ENCODE measurements at places on chromosomes 5 and 9.

GRCh38 chr5:119016125-119016774 is 27.9 kb upstream of the DTWD2 start:
- DNase-seq = no peak

GRCh38 chr5:151164687-151165392 is 7.3 kb upstream of the ANXA6 start:
- peak; percentile 83 for DNase-seq

DNA sequence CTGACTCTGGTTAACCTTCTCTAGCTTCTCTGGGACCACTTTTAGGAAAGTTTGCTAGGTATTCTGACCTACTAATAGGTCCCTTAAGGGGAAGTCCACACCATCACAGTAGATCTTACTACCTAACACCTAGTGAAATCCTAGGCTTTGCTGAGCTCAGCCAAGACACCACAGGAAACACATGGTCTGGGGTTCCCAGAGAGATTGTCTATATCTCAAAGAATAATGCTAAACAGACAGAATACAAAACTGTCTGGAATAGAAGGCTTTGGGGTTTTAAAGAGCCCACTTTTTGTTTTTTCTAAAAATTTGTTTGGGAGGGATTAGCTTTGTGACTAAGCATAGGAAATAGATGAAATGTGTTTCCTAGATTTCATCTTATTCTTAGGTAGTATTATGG is 395.1 kb downstream of the ARHGEF28 start:
- DNase-seq = no peak

DNA sequence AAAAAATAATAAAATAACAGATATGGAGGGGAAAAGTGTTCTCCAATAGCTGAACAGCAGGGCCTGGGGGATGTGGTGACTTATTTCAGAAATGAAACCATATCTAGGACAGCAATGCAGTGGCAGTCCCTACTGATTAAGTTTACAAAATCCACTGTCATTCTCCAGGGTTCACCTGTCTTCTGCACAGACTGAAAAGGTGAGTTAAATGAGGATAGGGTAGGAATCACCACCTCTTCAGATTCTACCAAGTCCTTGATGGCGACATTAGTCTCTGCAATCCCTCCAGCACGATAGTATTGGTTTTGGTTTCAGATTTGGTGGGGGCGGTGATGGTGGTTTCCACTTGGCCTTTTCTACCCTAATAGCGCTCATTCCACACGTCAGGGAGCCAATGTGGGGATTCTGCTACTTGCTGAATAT is 32.3 kb upstream of the NPM1 start:
- no peak for DNase-seq

- no peak for DNase-seq
These were observed 453.3 kb upstream of the KLF4 start for GRCh38 chr9:107942856-107943255.

DNA sequence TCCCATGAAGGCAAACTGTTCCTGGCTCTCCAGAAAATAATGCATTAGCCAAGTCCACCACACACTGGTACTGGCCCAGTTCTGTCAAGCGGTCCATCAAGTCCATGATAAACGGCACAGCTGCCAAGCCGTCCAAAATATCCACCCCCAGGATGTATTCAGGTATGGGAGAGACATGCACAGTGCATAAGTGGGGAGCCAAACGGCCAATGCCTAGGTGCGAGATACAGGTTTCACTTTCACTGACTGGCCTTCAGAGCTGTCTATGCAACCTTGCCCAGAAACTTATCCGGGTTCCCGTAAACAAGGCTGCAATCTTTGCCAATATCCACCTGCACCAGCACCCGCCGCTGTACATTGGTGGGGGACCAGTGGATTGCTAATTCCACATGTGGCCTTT is 795.8 kb downstream of the EFNA5 start:
- no peak for DNase-seq

DNA sequence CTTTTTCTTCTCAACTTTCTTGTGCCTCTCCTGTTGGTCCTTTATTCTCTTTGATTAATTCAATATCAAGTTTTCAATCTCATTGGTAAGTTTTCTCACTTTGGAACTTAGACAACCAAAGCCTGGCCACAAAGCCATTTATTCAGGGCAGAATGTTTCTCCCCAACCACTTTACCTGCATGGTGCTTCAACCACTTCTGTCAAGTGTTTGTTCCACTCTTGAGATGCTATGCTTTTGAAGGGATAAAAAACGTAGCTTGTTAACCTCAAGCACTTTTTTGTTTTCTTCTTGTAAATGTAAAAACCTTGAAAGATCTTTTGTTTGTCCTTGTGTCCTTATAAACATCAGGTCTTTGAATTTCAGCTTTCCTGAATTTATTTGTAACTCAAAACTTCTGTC is 966.7 kb downstream of the MAT2B start:
- no peak for DNase-seq

DNA sequence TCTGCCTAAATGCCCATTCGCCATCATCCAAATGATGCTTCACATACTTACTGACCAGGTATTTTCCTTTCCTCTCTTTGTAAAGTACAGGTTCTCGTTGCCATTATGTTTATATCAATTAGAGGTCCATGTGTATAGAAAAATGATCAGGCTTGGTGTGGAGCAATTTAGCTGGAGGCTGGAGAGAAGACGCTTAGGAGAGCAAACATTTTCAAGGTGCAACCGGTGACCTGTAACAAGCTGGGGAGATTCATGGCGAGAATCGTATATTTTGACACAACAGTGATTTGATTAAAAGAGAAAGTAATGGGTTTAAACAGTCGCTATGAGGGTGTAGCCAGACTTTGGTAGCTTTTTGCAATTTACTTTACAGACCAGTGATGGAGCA is 170.9 kb upstream of the TBCA start:
- peak; percentile 61 for DNase-seq

DNA sequence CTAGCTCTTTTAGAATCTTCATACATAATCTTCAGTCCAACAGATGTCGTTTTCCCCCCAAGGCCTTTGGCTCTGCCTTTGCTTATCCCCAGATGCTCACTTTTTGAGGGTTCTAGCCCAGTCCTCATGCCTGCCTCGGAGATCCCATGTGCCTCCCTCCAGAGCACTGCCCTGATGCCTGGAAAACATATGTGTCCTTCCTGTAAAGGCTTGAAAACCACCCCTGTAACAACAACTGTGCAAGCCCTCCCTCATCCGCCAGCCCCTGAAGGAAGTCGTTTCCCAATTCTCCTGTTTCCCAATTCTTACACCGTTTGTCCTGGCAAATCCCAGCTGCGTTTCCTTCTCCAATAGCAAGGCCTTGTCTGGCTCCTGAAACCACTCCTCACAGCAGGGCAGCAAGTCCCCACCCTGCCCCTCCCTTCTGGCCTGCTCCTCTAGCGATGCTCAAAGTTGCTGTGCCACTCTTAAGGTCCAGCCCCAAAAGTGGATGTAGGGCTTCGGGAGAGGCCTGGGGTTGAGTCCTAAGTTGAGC is 52.2 kb downstream of the SLC36A1 start:
- DNase-seq = no peak

DNA sequence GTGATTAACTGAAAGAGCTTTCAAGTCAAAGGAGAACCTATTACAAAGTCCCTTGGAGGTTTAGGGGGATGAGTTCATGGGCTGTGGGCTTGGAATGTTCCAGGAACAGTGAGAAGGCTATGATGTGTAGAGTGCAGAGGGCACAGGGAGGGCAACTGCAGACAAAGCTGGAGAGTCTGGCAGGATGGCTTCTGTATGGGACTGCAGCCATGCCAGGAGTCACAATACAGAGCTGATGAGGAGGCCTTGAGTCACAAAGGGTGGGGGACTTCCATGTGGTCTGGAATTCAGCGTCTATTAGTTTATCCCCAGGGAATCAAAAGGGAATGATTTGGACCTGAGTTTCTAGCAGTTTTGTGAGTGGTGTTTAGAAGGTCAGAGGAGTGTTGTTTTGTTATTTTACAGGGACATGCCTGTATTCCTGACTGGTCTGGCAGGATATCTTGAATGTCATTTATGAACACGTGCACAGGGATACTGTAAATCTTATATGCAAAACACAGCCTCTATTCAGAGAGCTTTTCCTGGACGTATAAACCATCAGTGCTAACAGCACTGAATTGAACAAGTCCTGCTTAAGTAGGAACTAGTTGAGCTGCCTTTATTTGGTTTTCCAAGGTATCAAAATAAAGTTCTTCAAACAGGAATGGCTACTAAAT is 14.3 kb upstream of the TEK start:
- DNase-seq = no peak

DNA sequence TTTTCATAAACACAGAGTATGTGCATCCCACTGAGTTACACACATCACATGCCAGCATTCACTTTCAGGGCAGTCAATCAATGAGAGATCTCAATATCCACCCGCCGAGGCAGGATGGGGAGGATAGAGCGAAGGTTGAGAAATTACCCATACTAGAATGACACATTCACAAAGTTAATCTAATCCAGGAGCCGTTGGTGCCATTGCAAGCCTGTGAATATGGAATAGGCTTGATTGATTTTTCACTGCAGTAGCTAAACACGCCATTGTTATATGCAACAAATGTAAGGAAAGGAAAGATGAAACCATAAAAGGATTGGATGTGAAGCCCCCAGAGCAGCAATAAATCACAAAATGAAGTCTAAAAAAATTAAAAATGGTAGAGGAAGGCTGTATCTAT is 167.9 kb upstream of the GPR151 start:
- DNase-seq = no peak

GRCh38 chr5:144139586-144139985 is 30.9 kb downstream of the YIPF5 start:
- DNase-seq = no peak

DNA sequence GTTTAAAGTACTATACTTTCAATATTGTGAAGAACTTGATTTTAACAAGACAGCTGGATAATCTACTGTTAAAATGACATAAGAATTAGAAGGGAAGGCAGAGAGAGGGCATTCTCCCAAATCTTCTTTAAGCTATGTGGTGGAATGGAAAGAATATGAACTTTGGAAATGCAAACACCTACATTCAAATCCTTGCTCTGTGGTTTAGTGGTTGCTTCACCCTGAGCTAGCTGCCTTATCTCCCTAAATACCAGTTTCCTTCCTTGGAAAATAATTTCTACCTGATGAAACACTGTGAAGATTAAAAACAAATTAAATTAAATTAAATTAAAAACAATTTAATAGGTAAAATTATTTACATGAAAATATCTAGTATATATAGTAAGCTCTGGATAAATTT is 98.5 kb downstream of the GPR21 start:
- DNase-seq = no peak

DNA sequence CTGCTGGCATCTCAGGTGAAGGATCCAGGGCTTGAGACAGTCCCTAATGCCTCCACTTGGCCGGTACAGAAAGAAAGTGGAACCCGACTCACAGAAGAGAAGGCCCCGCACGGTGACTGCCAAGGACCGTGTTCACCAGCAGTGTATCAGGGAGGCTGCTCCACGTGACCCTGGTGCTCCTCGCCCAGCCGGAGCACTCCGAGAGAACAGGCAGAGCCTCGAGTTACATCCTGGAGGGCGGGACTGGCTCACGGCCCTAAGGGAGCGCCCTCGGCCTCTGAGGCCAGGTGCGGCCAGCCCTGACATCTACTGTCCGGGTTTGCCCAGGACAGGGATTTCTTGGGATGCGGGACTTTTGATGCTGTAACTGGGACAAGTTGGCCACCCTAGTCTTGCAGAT is 104.0 kb upstream of the SARDH start:
- DNase-seq = peak; percentile 80

GRCh38 chr9:93031629-93032430 is 26.7 kb upstream of the SUSD3 start:
- no peak for DNase-seq

DNA sequence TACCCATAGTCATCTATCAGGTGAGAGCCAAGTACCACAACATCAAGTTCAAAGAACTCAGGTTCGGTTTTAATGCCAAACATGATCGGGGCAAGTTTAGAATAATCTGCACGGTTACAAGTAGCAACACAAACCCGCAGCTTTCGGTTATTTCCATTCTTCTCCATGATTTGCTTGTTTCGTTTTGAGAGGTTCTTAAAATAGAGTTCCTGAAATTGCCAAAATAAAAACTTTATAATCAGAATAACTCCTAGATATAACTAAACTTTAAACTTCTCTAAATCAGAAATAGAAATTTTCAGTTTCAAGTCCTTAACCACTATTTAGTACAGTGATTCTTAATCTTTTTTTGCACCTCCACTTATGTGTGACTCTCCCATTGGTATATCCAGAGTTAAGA is 9.1 kb downstream of the GNE start:
- DNase-seq = no peak

- DNase-seq = no peak
These were observed 35.8 kb upstream of the PIP5K1B start for GRCh38 chr9:68669218-68669617.

GRCh38 chr5:10455277-10455670 is 13.6 kb downstream of the ROPN1L start:
- no peak for DNase-seq

DNA sequence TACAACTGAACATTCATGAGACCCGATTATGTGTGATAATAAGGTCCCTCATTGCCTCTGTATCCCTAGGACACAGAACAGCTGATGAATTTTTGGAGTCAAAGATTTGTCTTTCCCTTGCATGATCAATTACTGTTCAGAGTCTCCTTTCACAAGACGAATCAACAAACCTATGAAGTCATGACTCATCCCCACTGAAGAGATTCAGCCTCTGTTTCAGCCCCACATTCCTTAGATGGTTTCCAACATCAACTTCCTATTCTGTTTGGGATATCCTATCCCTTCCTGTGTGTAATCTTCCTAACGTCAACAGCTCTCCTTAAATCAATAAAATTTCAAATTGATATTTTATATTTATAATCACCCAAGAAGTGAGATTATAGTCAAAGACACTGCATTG is 199.0 kb downstream of the DNAH5 start:
- no peak for DNase-seq

DNA sequence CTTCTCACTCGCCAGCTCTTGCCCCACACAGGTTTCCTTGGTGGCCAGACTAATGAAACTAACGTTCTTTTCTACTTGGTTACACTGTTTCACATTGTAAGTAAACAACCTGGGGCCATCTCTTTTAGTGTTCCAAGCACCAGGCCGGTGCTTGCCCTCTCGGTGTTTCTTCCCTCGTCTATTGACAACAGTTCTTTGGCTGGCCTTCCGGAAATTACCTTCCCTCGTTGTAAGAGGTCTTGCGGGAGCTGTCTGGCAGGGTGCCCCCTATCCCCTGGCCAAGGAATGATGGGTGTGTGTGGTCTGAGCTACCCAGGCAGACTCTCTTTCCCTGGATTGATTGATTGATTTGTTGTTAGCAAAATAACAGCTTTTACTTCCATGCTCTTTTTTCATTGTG is 918 bp upstream of the MYMK start:
- no peak for DNase-seq

DNA sequence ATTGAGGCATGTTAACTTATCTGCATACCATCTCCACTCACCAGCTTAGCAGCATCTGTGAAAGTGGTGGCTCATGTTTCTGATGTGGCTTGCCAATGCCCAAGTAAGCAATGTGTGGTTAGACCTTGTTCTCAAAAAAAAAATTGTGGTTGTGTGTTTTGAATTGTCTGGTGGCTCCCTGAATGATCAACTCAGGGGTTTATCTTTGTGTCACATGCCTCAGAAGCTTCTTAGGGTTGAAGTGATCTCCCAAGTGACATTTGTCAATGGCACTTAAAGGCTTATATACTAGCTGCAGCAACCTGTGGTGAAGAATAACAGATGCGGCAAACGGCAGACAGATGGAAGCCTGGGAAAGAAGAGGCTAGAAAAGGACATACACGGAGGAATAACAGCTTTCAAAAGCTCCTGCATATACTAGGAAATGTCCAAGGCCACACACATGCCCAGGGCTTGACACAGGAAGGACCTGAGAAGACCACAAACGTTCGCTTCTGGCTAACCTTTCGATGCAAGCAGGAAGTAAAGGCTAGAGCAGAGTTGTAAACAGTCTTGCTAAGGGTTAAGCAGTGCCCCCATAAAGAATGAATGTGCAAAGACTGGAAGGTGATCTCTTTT is 42.2 kb upstream of the FSD1L start:
- DNase-seq = peak; percentile 6

- no peak for DNase-seq
These were observed 543.9 kb upstream of the SEMA6A start for GRCh38 chr5:117118499-117118898.
